Neural crest cell (in vitro differentiated cells): ENCODE measurements at places on chromosomes 11 and 22.

DNA sequence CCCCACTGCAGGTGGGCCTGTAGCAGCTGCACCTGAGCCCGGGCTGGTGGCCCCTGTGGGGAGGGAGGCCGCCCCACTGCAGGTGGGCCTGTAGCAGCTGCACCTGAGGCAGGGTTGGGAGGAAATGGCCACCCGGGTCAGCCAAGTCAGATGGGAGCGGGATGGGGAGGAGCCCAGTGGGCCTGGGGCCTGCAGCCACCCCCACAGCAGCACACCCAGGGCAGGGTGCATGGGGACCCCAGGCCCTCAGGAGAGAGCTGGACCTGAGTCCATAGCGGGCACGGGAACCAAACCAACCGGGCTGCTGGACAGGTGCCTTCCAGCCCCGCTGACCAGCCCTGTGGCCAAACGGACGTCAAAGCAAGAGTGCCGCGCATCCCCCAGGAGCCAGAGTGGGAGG, 61.7 kb downstream of the BRD1 start:
- DNase-seq: no peak

- DNase-seq: no peak
Measured at GRCh38 chr11:125173027-125173426, 8.5 kb downstream of the PKNOX2 start.

DNA sequence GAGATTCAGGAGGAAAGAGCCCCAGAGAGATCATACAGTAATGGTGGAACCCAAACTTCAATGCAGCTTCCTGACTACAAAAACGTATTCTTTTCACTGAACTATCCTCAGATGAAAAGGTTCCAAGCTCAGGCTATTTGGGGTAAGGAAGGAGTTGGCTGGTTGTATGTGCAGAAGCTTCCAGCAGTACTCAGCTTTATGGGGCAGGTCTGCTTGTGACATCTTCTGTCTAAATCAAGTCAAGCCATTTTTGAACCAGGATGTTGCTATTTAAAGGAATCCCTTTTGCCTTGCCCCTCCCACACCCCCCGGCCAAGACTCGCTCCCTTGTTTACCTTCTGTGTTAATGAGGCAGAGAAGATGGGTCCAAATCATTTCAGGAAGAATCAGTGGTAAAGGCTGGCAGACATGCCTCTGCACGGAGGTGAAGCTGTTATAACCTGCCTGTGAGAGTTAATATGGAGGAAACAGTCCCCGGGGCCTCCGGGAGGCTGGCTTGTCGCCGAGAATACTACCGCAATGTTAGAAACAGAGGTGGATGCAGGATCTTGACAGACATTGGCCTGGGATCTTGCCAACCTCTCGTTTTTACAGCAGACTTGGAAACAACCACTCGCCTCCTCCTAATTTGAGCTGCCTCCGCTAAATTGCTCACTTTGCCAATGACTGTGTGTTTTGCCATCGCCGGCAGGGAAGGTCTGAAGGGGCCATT, 45.4 kb downstream of the TIMP3 start:
- DNase-seq: no peak

GRCh38 chr11:70603756-70604211, 205.5 kb downstream of the CTTN start:
- no peak for DNase-seq

DNA sequence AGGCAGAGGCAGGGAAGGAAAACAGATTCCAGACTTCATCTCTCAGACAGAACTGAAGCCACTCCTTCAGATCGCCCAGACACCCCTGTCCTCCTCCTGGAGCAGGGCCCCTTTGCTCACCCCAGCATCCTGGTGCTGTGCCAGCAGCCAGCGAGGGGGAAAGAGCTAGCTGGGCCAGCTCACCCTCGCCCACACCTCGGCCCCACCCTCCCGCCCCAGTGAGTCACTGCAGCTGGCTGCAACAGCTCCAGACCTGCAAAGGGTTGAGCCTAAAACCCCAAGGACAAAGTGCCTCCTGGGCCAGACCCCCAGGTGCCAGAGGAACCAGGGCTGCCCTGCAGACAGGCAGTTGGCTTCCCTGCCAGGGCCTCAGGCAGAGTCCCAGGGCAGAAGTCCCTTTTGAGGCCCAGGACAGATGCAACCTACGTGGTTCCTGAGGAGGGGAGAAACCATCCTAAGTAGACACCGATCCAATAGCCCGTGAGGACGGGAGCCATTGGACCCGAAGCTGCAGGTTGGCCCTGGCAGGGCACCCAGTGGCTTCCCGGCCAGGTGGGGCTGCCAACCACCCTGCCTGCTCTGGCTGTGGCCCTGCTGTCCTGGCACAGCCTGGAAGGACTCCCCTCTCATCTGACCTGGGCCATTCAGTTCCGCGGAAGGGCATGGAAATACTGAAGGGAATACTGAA, 7.2 kb downstream of the AHNAK start:
- no peak for DNase-seq

- peak; percentile 56 for DNase-seq
Measured at GRCh38 chr11:32892355-32893092, at the start of gene QSER1. QSER1 (plus strand) TSS chr11:32892811; CDS start chr11:32893126, 315 bp downstream.

- DNase-seq: peak; percentile 72
Measured at GRCh38 chr22:39135092-39135896, 17.2 kb downstream of the CBX7 start.

DNA sequence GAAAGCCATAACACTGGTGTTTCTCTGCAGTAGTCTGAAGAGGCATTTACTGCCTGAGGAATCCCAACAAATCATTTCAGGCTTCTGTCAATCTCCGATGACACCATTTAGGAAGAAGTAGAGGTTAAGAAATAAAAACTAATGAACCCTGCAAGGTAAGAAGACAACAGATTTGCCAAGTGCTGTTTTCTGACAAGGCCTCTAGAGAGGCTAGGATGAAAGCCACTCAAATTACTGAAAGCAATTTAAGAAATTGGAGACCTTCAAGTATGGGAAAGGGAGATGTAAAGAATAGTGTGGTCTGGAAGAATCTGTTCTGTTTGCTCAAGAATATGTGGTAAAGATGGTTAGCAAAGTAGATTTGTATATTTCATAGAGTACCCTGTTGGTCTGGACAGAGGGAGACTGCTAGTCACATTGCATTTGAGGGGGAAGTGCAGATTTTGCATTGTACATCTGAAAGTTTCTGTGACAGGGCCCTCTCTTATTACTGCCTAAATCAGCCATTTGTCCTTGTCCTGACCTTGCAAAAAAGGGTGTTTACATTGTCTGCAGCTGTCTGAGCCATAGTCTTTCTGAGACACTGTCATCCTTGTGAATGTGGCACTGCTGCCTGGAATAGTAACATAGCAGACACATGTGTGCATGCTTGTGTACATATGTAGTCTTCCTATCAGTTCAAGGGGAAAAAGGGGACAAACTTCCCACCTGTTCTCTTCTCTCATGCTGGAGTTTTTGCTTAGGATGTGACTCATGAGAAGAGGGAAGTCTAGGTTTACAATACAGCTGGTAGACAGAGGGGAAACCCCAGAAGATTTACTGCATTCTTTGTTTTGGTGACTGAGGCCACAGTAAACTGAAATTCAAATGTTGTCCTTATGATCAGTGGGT, 640.2 kb upstream of the KIRREL3 start:
- no peak for DNase-seq

- DNase-seq: peak; percentile 26
Measured at GRCh38 chr22:36258701-36259614, 6.0 kb downstream of the APOL1 start.

DNA sequence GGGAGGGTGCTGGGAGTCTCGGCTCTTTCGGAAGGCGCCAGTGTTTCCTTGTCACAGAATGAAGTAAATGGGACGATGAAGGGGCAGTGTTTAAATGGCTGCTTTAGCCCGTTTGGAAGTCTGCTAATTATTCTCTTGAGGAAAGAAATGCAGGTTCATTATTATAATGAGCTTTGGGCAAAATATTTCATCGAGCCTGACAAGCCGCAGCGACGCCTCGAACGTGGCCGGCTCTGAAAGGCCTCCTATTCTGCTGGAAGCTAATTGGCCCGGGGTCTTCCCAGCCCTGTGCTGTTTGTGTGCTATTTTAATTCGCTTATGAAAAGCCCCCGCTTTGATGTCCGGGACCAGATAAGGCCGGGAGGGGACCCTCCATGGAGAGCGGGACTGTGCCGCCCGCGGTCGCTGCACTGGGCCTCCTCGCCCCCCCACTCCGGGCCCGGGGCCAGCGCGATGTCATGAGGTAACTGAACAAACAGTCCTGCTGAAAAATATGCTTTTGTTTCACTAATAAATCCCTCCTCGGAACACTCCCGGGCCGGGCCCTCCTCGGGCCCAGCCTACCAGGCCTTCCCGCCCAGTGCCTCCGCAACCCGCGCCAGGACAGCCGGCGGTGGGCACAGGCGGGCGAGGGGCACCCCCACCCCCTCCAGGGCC, 78.4 kb downstream of the CDKN1C start:
- DNase-seq: no peak

DNA sequence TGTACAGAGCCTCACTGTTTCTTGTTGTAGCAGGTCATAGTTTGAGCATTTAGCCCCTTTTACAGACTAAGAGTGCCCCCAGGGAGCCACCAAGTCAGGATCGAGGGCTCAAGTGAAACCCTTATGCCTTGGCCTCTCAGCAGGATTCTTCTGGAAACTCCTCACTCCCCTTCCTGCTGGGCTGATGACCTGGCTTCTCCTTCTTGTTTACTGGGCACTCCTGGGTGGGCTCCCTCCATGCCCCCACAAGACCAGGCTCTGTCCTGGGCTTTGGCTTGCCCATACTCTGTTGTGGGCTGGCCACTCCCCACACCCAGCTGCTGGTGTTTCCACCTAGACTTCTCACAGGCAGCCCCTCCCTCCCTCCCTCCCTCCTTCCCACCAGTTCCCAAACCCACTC, 69.6 kb downstream of the MED15 start:
- no peak for DNase-seq

GRCh38 chr11:113110046-113110445, 148.8 kb downstream of the NCAM1 start:
- DNase-seq: no peak

DNA sequence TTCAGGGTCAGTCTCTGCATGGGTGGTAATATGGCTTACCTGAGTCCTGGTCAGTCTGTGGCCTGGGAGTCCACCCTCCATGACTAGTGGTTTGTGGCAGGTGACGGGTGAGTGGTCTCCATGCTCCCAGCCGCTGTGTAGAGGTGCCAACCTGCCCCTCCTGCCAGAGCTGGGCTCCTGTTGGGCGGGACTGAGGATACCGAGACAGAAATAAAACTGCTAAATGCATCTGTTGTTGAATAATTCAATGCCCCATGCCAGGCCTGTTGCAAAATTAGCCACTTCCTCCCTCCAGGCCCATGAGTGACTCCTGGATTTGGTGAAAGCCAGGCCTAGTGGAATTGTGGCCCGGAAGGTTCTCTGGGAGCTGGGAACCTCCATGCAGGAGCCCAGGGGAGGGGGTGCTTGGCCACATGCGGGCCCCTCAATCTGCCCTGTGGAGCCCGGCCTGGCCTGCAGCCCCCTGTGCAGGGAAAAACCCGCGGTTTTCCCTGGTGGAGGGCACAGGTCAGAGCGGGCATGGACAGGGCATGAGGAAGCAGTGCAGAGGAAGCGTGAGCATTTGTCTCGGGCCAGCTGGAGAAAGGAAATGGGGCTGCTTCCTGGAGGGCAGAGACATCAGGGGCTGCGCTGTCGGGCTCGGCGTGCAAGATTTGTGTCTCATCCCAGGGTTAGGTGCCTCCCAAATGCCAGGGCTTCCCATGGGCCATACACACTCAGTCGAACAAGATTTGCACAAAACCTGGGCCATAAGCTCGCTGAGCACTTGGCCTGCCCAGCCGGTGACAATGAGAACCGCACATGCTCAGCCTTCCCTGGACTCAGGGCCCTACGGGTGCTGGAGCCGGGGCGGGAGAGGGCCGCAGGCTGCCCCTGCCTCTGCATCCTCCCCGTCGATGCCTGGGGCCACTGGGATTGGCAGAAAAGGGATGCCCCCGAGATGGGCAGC, 66.9 kb downstream of the KCNQ1 start:
- DNase-seq: no peak

DNA sequence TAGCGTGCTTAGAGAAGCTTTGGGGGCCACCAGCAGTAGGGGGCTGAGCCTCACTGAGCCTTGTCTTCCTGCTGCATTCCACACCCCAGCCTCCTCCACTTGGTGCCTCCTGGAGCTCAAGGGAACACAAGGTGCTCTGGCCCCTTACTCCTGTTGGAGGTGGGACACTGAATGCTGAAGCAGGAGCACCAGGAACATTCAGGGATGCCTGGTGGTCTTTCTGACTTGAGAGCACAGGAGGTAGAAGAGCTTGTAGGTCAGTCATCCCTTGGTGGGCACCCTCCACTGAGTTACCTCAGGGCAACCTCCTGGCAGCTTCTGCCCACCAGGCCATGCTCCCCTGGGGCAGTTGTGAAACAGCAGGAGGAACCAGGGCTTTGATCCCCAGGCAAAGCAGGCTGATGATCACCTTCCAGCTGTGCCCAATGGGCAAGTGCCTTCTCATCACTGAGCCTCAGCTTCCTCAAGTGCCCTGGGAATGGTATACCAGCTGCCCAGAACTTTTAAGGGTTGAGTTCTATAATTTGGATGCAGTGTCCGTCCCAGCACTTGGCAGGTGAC, 50.1 kb downstream of the CABIN1 start:
- no peak for DNase-seq

- DNase-seq: no peak
Measured at GRCh38 chr11:110182886-110183285, 89.7 kb downstream of the ZC3H12C start.

DNA sequence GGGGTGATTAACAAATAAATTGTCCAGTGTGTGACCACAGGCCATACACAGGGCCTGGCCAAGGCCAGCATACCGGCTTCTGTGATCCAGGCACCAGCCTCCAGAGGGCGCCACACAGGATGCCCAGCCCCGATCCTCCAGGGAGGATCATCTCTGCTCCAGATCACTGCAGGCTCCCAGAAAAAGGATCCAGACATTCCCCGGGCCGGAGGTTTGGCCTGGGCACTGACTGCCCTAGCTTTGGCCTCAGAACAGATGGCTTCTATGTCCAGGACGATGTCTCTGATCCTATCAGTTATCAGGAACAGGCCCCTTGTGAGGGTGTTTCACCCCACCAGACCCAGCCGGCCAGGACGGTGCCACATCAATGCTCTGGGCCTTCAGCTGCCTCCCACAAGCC, 74.5 kb upstream of the LMO1 start:
- peak; percentile 77 for DNase-seq

DNA sequence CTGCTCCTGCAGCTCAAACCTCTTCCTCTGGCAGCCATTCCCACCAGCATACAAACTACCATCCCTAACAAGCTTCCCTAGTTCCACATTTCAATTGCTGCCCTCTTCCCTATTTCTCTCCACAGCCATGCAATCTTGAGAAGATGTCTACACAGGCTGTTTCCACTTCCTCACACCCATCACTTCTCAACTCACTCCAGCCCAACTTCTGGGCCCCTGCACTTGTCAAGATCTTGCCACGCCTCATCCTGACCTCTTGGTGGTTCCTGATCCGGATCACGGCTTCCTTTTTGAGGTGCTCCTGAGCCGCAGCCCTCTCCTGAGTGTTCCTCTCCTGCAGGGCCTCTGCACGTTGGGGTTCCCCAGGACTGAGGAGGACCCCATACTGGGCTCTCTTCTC, 22.6 kb downstream of the RPL27A start:
- DNase-seq: no peak

GRCh38 chr11:94526645-94527438, 14.6 kb downstream of the C11orf97 start:
- no peak for DNase-seq

- DNase-seq: no peak
Measured at GRCh38 chr11:47512701-47513100, 40.2 kb downstream of the CELF1 start.
